CD4-positive, alpha-beta T cell (primary cell): ENCODE measurements at places on chromosomes 7 and 10.

DNA sequence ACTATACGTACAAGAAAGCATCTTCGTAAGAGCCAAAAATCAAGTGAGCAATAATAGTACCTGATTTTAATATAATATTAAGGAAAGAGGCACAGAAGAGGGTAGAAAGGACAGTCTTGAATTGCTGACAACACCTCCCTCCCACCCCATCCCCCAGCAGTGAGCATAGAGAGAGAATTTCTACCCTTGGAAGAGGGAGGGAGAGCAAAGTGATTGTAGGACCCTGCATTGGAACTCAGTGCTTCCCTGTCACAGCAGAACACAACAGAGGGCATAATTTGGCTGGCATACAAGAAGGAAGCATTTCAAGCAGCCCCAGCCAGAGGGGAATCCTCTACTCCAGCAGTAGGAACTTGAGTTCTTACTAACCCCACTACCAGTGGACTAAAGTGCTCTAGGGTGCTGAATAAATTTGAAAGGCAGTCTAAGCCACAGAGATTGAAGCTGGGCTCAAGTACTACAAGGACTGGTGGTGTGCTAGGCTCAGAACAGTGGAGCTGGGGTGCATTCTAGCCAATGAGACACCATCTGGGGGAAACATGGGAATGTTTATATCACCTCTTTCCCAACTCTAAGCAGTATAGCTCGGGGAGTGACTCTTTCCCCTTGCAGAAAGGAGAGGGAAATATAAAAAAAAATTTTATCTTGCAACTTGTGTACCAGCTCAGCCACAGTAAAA, 44.2 kb downstream of the PCLO start:
- DNase-seq, result no peak

- no peak for DNase-seq
Measured at GRCh38 chr7:38928506-38928905, 19.5 kb upstream of the VPS41 start.

DNA sequence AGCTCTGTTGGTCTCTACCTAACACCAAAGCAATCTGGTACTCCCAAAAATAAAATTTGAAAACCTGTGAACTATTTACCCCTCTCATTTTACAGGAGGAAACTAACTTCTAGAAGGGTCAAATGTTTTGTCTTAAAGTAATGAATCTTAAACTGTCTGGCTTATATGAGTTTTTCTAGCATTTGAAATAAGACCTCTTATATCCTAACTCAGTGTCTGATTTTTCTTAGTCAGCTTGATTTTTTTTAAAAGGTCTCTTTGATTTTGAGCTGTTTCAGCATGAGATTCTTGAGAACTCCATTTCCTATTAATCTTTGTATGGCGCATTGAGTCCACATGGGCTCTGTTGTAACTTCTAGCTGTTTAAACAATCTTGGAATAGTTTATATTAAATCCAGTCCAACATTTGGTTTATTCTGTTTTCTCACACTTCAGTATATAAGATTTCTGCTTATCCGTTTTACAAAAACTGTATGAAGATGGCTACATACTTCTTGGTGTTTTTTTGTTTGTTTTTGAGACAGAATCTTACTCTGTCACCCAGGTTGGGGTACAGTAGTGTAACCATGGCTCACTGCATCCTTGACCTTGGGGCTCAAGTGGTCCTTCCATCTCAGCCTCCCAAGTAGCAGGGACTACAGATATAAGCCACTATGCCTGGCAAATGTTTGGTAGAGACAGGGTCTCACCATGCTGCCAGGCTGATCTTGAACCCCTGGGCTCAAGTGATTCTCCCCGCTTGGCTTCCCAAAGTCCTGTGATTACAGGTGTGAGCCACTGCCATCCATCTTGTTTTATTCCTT, 91.1 kb downstream of the PPP1R9A start:
- DNase-seq, result no peak

DNA sequence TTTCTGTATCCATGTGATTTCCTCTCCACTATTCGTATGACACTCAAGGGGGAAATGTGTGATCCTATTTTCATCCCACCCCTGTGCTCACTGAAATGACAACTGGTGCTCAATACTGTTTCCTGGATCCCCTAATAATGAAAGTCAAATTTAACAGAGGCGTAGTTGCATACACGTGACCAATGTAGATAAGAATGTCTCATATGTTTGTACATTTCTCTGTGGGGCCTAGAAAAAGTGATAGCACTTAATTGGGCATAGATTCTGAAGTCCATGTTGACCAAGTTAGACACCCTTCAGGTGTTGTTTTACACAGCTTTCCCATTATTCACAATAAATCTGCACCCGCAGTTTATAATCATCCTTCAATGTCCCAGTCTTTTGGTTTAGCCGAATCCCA, 59.1 kb downstream of the JAZF1 start:
- no peak for DNase-seq

DNA sequence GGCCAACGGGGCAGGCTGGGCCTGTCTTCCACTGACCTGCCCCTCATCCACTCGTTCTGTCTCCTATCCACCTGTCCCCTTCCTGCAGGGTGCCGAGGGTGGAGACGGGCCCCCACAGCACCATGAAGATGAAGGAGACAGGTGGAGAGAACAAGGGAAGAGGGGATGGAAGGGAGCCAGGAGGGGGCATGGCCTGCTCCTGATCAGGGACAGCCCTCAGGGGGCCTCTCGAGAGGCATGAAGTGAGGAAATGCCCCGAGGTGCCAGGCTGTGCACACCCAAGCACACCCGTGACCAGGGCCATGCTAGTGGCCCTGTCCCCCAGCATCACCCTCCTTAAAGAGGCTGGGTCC, 111.2 kb downstream of the ZMIZ1 start:
- DNase-seq, result no peak

- no peak for DNase-seq
Measured at GRCh38 chr10:44340557-44340956, 44.3 kb downstream of the CXCL12 start.

DNA sequence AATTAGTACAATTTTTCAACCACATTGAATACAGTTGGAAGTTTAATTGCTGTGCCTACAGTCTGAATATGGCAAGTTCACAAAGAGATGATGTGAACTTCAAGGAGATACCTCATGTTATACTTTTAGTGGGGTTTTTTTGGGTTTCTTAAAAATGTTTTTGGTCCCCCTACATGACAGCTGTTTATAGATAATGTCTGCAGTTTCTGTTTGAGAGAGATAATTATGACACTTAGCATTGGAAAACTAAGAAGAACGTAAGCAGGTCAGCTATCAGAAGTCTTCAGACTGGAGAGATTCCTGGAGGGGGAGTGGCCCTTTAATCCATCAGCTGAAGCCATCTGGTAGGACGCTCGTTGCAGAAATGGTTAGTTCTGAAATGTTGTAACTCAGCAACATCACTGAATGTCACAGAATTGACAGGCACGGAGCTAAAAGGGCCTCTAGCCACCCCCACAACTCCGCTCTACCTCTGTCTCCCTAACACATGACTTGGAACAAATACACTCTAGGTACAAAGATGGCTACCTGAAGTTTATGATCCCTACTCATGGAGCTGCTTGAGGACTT, 29.0 kb downstream of the TIMM23 start:
- DNase-seq, result no peak

GRCh38 chr7:77460057-77460486, 43.9 kb upstream of the GSAP start:
- no peak for DNase-seq

DNA sequence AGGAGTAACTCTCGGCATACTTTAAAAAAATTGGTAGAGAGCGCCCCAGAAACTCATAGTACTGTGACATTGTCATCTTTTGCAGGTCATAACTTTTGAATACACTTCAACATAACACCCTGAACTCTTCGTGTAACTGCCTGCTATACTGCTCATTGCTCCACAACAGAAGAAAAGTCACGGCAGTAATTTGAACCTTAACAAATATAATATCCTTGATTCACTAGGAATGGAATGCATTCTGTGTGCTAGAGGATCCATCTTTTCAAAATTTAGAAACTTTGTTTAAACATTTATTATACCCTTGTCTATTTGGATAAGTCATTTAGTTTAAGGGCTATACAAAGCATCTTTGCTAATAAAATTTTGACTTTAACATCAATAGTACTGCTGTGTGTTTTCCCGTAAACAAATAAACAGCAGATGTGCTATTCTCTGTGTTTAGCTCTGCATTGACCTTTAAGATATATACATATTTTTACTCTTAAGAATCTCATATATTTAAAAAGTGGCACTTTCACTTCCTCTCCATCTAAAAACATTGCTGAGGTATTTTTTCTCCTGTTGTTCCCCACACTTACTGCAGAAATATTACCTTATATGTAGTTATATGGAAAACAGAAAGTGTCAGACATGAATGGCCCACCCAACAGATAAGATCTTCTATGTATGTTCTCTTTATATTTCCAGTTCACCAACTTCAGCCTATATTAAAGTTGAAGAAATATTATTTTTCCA, 217.6 kb upstream of the TMEM229A start:
- no peak for DNase-seq

DNA sequence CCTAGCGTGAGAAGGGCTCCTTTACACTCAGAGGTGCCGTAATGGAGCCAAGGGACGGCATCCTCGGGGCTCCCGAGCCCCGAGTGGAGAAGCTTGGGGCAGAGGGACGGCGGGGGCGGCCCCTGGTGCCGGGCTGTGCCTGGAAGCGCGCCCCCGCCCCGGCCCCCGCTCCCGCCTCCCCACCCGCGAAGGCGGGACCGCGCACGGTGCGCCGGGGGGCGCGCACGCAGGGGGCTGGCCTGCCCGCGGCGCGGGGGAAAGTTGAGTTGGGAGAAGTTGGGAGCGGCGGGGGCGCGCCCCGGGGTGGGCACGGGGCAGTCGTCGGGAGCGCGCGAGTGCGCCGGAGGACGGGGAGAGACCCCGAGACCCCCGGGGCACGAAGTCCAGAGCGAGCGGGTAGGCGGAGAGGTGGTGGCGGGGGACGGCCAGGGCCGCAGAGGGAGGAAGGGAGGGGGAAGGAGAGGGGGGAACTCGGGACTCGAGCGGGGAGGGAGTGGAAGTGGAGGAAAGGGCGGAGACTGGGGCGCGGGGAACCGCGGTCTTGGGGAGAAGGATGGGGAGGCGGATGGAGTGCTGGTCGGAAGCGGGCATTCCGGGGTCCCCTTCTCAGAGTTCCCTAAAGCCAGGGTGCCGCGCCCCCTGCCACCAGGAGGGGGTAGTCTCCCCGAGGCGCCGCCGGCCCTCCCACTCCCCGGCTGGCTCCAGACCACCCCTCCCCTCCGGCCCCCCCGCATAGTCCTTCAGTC, at the start of gene SLC4A2:
Gene SLC4A2 (plus strand): TSS at position 223 of the 746 bp plus-strand sequence. CDS start 2,399 bp downstream, outside the sequence.
- DNase-seq, result peak; percentile 80

- no peak for DNase-seq
Measured at GRCh38 chr7:2101630-2102374, 130.9 kb downstream of the MAD1L1 start.

- DNase-seq, result no peak
Measured at GRCh38 chr10:47381427-47382379, 2.4 kb downstream of the ZNF488 start.

DNA sequence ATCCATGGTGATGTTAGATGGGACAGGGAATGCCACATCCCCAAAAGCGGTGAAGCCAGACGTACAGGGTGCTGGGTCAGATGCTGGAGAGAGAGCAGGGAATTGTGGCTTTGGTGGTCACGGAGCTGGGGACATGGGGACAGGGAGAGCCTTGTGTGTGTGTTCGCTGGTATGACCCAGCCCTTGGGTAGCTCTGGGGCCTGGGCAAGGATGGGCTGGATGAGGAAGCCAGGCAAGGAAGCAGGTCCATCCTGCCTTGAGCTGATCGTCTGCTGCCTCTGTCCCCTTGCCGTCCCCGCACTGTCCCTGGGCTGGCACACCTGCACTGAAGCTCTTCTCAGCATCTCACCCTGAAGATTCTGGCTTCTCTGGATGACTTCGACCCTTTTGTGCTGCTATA, 15.4 kb upstream of the CLDN4 start:
- no peak for DNase-seq

DNA sequence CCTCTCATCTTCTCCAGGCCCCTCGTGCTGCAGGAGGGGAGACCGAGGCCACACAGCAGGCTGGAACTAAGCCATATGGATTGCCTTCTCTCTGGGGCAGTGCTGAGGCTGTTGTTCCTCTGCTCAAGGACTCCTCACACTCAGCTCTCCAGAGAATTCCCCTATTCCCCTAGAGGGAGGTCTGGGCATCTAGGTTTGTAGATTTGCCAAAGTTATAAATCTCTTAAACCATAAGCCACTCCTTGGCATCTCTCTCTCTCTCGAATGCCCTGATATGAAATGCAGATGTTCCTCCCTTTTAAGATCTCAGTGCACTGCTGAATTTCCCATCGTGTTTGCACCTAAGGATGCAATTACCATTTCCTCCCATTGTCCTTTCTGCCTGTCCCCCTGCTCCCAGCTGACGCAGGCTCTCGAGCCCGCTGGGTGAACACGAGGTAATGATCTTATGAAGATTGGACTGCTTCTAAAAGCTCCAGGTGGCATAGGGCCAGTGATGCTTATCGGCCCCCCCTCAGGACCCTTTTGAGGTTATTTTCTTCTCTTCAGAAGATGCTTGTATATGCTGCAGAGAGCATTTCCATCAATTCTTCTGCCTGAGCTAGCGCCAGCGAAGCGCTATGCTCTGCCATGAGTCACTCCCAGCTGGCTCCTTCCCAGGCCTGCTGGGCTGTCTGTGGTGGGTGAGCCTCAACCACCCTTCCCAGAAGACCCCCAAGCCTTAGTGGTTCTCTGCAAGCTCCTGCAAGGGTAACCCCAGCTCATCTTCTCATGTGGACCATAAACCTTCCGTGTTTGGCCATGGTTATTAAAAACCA, 41.6 kb upstream of the AQP1 start:
- DNase-seq, result no peak

- DNase-seq, result no peak
Measured at GRCh38 chr7:148223738-148224137, 366.8 kb upstream of the C7orf33 start.

DNA sequence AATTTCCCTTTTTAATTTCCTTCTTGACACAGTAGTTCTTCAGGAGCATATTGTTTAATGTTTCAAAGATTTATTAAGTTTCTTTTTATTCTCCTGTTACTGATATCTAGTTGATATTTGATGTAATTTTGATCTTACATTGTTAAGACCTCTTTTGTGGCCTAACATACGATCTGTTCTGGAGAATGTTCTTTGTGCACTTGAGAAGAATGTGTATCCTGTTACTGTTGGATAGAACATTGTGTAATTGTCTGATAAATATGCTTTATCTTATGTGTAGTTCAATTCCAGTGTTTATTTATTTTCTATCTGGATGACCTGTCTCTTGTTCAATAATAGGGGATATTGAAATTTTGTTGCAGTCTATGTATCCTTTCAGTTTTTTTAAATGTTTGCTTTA, 106.7 kb downstream of the ITGB1 start:
- no peak for DNase-seq

DNA sequence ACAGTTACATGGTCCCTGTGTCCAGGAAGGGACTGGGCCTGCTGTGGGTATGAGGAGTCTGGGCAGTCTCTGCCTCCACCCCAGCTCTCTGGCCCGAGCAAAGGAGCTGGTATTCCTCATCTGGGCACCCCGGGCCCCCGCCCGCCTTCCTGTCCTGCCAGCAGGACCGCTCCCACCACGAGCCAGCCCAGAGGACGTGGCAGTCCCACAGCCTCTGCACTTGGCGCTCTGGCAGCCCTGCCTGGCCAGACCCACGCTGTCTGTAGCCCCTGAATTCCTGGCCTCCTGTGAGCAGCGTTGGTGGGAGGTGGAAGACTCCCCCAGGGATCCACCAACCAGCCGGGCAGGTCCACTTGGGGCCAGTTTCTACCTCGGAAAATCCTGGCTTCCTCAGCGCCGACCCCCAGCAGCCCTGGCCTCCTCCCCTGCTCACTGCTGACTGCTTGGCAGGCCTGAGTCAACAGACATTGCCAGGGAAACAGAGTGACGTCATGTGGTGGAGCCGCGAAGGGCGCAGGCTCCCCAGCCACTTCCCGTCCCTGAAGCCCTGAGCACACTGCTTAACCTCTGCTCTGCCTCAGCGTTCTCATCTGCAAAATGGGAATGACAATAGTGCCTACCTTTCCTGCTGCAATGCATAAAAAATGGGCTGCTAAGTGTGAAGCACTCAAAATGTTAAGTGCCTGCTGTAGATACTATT, 21.6 kb upstream of the LIMK1 start:
- peak; percentile 42 for DNase-seq
